ENCODE measurements at places on chromosomes 12 and 14.

- no peak for DNase-seq
Observed at GRCh38 chr12:43273467-43273866, 278.5 kb downstream of the ADAMTS20 start.

GRCh38 chr14:20809917-20810316, 7.3 kb upstream of the RNASE1 start:
- no peak for DNase-seq

DNA sequence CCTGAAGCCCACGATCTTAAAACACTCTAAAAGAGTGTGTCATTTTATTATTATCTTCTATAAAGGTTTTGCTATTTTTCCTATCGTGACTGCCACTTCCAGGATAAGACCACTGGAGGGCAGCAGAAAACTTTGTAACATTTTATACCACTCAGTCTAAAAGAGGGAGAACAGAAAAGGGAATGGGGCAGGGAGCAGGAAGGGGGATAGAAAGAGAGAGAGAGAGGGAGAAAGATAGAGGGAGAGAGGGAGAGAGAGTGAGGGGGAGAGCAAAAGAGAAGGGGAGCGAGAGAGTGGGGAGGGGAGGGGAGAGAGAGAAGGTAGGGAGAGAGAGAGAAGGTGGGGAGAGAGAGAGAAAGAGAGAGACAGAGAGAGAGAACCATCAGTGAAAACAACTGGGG, 2.0 kb upstream of the ART4 start:
- no peak for DNase-seq

DNA sequence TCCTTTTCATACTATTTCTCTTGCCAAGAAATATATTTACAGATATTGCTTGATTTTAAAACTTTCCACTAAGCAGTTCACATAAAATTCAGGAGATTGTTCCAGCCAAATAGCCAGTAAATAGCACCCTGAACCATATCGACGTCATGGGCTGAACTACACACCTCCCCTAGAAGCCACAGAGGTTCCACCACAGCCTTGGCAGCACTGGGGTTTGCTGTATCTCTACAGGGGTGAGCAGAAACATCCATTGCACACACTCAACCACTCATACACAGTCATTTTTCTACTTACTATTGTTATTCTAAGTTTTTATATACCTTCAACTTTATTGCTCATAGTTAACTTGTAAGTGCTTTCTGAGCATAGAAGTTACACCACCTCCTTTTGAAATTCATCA, 8.1 kb upstream of the EIF2S3B start:
- DNase-seq, result no peak

DNA sequence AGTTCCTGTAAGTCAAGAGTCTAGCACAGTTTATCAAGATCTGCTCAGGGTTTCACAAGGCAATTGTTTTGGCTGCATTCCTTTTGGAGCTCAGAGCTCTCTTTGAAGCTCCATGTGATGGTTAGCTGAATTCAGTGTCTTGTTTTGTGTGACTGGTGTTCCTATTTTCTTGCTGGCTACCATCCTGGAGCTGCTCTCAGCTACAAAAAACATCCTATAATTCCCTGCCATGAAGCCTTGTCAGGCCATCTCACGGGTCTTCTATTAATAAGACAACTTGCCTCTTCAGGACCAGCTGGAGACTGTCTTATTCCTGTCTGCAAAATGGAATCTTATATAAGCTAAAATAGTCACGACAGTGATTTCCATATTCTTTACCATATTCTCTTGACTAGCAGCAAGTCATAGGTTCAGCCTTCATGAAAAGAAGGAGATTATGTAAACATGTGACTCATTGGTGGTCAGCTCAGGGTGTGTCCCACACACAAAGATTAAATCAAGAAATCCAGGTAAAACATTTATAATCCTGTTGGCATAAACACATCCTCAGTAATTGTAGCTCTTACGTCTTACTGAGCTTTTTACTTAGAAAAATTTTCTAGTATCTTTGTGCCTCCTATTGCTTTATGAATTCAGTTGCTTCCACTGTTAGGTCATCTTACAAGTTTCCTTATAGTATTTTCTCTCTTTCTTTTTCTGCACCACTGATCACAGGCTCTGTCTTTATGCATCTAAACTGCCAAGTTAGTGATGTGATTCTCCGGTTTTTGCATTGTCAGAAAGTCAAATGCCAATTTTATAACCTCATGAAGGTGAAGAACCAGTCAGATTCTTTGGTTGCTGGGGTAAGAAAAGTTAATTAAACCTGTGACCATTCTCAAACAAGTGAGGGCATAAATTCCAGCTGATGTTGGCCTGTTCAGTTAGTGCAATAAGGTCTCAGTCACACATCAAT, 378.5 kb upstream of the MGAT4C start:
- DNase-seq, result peak; percentile 1

GRCh38 chr14:61524936-61525292, 170.4 kb upstream of the HIF1A start:
- no peak for DNase-seq

DNA sequence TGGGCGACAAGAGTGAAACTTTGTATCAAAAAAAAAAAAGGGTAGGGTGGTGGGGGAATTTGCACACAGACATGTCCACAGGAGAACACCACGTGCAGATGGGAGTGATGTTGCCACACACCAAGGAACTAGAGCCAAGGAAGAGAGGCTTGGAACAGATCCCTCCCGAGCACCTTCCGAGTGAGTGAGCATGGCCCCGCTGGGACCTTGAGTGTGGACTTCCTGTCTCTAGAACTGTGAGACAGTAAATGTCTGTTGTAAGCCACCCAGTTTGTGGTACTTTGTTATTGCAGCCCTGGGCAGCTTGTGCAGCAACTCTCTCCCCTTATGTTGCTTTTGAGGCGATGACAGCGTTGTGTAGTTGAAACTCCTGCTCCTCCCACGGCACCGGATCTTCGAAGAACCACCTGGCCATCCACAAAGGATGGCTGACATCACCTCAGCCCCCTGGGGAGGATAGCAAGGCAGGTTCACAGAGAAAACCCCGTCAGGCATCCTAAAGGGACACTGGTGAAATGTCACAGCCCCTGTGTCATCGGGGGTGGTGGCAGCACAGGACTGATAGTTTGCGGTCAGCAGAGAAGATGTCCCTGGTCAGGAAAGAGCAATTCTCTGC, 54.7 kb upstream of the PLEKHG3 start:
- no peak for DNase-seq

DNA sequence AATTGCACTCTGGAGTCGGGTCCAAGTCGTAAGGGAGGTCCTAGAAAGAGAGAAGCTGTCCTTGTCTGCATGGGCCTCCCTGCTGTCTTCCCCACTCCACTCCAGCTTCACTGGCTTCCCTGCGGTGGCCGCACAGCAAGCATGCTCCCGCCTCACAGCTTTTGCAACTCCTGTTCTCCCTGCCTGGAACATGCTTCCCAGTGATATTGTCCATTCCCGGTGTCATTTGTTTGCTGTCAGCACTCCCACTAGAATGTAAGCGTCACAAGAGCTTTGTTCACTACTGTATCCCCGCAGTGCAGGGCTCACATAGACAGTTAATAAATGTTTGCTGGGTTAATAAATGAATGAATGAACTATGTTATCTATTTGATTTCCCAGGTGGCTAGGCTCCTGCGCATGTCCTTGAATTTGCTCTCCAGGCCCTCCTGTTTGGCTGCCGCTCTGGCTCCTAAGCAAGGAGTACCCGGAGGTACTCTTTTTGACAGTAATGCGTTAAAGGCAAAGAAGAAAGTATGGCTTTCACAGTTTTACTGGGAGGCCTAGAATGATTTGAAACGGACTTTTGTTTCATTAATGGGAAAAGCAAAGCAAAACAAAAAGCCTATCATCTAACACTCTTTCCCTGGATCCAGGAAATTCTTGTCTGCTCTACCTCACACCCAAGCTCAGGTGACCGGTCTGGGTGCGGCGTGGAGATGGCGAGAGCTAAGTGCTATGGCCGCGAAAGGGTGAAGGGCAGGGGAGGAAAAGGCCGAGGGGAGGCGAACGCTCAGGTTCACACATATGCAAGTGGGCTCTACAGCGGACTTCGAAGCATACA, 6.2 kb upstream of the SLC7A7 start:
- DNase-seq, result no peak

- peak; percentile 69 for DNase-seq
Observed at GRCh38 chr14:100416921-100417860, 94.1 kb downstream of the SLC25A47 start.

Measured in occipital lobe (tissue), 3 donors.